NT2/D1 (cell line): ENCODE measurements at places on chromosomes 16 and 17.

DNA sequence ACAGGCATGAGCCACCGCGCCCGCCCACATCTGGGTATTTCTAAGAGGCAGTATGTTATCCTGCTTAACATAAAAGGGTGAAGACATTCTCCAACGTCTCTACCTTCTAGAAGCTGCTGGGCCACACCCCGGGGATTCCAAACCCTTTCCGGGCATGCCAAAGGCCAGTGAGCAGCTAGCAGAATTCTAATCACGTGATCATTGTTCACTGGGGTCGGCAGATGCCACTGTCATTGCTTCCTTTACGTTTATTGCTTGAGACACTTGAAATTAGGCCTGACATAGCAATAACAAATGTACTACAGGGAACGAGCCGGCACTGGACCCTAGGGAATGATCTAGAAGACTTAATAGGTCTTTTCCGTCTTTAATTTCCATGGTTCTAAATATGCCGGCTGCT is 141.2 kb upstream of the ZFHX3 start:
- DNase-seq: no peak

DNA sequence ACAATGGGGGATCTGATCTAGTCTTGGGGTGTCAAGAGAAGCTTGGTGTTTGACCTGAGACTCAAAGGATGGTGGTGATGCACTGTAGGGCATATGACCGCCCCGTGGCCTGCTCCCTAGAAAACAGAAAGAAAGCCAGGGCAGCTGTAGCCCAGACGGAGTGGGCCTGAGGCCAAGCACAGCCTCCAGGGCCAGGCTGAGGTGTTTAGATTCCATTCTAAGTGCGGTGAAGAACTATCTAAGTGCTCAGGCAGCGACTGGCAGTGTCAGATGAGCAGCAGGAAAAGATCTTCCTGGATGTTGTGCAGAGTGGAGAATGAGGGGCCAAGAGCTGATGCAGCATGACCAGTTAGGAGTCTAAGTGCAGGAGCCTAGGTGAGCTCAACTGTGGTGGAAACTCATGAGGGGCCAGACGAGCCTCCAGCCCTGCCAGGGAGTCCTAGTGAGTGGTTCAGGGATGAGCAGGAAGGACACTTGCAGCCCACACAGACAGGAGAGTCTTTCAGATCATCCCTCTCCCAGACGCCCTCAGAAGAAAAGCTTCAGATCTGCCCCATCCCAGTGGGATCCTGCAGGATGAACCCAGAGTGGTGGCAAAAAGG is 314.2 kb upstream of the CCL2 start:
- no peak for DNase-seq

GRCh38 chr16:69522732-69523404 is 42.9 kb upstream of the NFAT5 start:
- DNase-seq: no peak

GRCh38 chr17:35943537-35943936 is at the start of gene LYZL6:
Gene LYZL6 (minus strand): TSS chr17:35943713. CDS start chr17:35939356, 4,357 bp downstream.
- DNase-seq: no peak

DNA sequence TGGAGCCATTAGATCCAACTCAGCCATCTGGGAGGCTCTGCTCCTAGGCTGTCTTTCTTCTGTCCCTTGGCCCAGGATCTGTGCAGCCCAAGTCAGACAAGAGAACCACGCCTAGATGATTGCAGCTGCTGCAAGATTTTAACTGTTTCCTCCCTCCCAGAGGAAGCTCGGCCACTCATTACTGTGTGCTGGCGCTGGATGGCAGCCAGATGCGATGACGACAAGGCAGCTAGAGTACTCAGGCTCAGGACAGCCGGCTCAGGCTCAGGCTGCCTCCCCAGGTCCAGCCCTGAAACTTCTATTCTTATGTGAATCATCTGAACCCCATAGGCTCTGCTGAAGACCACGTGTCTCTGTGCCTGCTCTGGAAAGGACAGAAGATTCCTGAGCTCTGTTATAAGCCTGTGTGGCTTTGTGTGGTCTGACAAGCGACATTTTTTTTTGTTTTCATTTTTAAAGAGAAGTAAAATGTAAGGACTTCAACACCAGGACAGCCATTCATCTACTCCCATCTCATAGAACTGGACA is 32.1 kb upstream of the FBXW10B start:
- DNase-seq: peak; percentile 75

GRCh38 chr17:77693301-77693700 is 265.2 kb upstream of the TNRC6C start:
- DNase-seq: no peak

DNA sequence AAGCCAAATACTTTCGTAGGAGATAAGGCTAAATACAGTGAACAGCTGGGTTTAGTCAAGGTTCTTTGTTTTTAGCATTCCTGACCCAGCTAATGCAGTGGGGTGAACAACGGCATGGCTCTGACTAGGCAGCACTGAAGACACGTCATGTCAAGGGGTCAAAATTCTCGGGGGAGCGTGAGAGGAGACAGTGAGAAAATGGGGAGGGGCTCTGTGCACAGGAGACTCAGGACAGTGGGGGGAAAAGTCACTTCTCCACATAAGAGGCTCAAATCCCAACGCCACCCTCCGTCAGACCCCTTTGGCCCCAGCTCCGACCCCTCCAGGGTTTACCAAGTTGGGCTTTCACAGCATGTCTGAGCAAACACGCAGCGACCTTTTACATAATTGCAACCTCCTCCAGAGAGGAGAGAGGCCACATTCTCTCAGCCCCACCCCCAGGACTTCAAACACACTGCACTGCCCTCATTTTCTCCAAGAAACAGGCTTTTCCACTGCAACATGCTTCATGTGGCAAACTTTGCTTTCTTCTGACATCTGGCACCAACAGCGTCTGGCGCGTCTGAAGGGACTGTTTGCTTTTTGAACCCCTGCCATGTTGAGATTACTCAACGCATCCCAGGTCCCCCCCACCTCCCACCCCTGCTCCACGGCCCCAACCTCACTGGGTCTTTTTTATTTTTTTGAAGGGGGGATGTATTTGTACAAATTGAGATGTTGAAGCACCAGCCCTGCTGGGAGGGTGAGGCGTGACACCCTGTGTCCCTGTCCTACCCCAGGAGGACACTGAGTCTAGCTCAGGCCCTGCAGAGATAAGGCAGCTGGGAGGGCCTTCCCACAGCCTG is 30.0 kb downstream of the AXIN2 start:
- DNase-seq: no peak

GRCh38 chr17:7479213-7480088 is at the start of gene ZBTB4:
Gene ZBTB4 (minus strand): TSS chr17:7479631. CDS start chr17:7466801, 12,830 bp downstream.
- no peak for DNase-seq

DNA sequence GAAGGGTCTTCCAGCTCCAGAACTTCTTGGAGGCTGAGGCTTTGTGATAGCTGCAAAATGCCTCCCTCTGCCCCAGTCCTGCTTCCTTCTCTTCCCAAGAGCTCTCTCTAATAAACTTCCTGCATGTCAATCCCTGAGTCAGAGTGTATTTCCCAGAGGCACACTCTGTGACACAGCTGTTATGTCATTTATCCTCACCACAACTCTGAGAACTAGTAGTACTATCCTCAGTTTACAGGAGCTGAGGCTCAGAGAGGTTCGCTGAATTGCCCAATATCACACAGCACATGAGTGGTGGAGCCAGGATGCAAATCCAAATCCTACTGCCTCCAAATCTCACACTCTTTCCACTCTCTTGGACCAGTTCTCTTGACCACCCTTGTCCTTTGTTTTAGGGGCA is 20.0 kb downstream of the UNC45B start:
- no peak for DNase-seq

DNA sequence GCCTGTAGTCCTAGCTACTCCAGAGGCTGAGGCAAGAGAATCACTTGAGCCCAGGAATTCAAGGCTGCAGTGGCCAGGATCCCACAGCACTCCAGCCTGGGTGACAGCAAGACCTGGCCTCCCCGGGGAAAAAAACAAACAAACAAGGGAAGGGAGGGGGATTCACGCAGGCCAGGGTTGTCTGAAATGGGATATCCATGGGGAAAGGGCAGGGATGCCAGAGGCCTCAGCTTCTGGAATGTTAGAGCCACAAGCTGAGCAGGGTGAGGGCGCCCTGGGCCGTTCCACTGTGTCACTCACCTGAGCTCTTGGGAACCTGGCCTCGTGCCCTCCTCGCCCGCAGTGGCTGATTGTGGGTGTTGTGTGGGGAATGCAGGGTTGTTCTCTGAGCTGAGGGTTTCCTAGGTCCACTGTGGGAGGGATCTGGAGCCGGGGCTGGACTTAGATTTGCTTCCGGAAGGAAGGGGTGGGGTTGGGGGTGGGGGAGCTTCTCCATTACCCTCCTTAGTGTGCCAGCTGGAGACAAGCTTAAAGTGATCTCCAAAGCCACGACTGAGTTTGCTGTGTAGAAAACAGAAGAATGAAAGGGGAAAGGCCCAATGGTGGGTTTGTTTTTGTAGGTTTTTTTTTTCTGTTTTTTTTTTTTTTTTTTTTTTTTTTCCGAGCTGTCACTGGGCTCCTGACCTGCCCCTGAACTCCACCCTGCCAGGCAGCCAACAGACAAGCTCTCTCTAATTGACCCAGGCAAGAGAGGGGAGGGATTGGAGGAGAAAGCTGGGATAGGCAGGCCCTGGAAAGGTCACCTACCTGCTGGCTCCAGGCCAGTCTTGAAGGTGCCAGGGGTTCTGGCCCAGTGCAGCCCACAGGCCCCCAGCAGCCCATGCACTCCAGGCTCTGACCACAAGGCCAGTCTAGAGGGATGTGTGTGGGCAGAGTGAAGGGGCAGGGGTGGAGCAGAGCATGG is at the start of gene SULT1A1:
Gene SULT1A1, minus strand, starts transcription at position 414 of the 964 bp plus-strand sequence. CDS start 1,189 bp downstream, outside the sequence.
- DNase-seq: no peak

DNA sequence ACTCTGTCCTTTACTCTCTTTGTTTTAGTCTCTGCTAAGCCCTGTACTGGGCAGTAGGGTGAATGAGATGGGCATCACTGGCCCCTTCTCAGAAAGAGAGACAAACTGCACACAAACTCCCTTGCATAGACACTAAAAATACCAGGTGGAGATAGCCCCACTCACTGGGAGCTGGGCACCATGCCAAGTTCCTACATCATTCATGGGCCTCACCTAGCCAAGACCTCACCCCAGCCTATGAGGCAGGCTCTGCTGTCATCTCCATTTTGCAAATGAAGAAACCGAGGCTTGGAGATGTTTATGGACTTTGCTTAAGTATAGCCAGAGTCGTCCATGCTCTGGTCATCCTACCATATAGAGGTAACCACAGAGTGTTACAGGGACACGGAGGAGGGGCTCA is 499.8 kb upstream of the CDH11 start:
- no peak for DNase-seq

DNA sequence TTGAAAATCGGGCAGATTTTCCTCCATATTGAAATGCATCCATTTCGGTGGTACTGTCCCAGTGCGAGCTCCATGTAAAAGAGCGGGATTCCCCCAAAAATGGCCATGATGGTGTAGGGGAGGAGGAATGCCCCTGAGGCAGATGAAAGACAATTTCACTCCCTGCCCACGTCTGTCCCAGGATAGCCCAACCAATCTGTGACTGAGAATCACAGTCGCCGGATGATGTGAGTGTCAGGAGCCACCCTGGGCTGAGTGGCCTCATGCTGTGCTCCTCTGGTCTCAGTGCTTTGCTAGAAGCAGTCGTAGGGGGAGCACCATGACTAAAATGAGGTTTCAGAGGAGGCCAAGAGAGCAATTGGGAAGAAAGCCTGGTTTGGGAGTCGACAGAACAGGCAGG is 16.7 kb downstream of the SLC6A4 start:
- DNase-seq: no peak

GRCh38 chr16:1740781-1741490 is 30.4 kb downstream of the NME3 start:
- DNase-seq: no peak

DNA sequence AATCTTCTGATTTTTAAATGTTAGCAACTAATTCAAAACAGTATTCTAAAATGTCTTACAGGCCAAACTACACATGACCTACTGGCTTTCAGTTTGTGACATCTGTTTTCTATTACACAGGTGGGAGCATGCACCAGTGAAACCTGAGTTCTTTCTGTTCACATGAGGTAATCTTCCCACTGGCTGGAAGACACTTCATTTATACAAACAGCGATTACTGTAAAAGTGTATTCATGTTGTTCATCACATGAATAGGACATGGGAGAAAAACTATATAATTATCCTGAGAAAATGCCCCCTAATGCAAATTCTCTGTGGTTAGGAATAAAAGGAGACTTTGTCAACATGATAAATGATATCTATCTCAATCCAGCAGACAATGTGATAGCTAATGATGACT is 11.1 kb upstream of the PIK3R5 start:
- DNase-seq: no peak

DNA sequence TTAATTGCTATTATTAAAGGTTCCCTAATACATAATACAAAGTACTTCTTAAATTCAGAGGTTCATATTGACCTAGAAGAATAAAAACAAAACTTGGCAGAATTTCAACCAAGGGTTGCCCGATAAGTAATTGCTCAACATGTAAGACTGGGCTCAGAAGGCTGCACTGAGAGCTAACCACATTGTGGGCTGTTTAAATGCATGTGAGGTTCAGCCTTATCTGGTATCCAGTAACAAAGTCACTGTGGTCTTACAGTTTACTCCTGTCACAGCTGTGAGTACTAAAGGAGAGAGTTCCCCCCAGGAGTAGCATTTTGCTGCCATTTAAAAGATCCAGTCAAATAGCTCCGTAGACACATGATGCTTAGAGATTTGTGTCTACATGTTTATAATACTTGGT is 1.6 kb upstream of the DHRS11 start:
- no peak for DNase-seq

DNA sequence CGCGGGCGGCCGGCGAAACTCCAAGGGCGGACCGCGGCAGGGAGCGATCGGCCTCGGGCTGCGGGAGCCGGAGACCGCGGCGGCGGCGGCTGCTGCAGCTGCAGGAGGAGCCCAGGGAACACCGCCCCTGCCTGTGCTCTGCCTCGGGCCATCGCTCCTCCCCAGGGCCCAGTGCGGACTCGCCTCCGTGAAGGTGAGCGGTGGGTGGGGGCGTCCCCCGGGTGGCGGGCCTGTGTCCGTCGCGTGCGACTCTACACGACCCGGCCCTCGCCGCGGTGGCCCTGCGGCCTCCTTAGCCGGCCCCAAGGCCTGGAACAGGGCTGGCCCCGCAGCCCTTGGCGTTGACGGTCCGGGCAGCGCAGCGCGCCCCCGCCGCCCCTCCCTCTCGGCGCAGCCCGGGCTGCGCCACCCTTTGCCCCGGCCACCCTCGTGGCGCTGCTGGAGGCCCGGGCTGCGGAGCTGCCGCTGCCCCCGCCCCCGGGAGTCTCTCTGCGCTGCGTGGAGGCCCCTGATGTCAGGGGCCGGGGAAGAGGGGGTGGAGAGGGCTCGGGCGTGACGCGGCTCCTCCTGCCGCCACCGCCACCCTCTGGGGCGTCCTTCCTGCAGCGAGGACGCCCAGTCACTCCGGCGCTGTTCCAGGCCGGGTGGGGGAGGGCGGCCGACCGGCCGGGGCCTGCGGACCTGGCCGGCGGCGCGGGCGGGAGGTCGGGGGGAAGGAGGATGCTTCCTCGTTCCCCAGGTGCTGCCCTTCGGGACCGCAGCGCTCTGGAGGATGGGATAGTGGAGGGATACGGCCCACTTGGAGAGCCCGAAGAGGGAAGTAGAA is 485 bp downstream of the DYNLL2 start:
- DNase-seq: no peak

GRCh38 chr16:4520913-4521312 is 17.7 kb downstream of the CDIP1 start:
- no peak for DNase-seq

- DNase-seq: peak; percentile 59
These were observed 91.8 kb upstream of the CLEC18A start for GRCh38 chr16:69859105-69859989.

GRCh38 chr16:70800311-70800710 is 647 bp downstream of the VAC14 start:
- no peak for DNase-seq
